ENCODE measurements at places on chromosomes 2 and 18. TPM values are rescaled to one million over a fixed set of nuclear protein-coding genes. Genes with fewer than 3 reads are reported as not detected.

The CDH20 gene
- total RNA-seq: not detected

The GALNT14 gene
- total RNA-seq: 22.5 TPM

The COPS8 gene
- 79.2 TPM for total RNA-seq

The SERPINB3 gene
- 32.5 TPM for total RNA-seq

The RAD51AP2 gene
- total RNA-seq: 0.34 TPM

The IL18R1 gene
- 5.5 TPM for total RNA-seq

The KIDINS220 gene
- 72.8 TPM for total RNA-seq

The TET3 gene
- total RNA-seq: 15.1 TPM

The PRKAG3 gene
- total RNA-seq: not detected

The CYBRD1 gene
- total RNA-seq: 8.9 TPM

The MSH2 gene
- 14.0 TPM for total RNA-seq

The CNRIP1 gene
- total RNA-seq: not detected

The STON1 gene
- total RNA-seq: 0.34 TPM

The ZSWIM2 gene
- total RNA-seq: not detected

The PID1 gene
- 3.3 TPM for total RNA-seq

The FBXO15 gene
- total RNA-seq: 0.78 TPM

The RAB6C gene
- under 0.01 TPM for total RNA-seq

The AFTPH gene
- 87.1 TPM for total RNA-seq

The C2orf72 gene
- not detected for total RNA-seq

The GULP1 gene
- 38.7 TPM for total RNA-seq

The ONECUT2 gene
- under 0.01 TPM for total RNA-seq

The AQP4 gene
- 0.14 TPM for total RNA-seq

The LONRF2 gene
- total RNA-seq: not detected

The ALK gene
- 0.14 TPM for total RNA-seq

The SIX3 gene
- 4.1 TPM for total RNA-seq

The WNT6 gene
- total RNA-seq: not detected

The CDK15 gene
- not detected for total RNA-seq

Data from nasal cavity respiratory epithelium epithelial cell of viscerocranial mucosa (primary cell).